Left renal pelvis (tissue), 4 donors: ENCODE measurements at places on chromosomes 7 and 10. TPM values are rescaled to one million over a fixed set of nuclear protein-coding genes. Genes with fewer than 3 reads are reported as not detected.

CPN1 gene
- polyA plus RNA-seq: 2.5 TPM

GRID2IP gene
- 0.16 TPM for polyA plus RNA-seq

TMEM120A gene
- 54.9 TPM for polyA plus RNA-seq

MRLN gene
- 0.58 TPM for polyA plus RNA-seq
